ENCODE measurements at places on chromosomes 7 and 10.

DNA sequence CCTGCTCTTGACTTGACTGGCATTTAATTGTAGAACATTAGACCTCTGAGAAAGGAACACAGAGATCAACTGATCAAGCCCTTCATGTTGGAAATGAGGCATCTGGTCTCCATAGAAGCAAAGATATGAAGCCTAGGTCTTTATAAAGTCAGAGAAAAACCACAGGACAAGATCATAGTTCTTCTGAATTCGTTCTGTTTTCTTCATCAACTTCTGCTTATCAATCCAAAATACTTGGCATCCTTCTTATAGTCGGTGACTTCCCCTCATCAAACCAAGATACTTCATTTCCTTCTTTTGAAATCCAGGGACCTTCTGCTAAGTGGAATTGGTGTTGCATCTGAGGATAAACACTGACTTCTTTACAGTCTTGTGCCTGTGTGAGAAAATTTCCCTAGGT, 77.1 kb upstream of the PRKCQ start:
- no peak for DNase-seq

DNA sequence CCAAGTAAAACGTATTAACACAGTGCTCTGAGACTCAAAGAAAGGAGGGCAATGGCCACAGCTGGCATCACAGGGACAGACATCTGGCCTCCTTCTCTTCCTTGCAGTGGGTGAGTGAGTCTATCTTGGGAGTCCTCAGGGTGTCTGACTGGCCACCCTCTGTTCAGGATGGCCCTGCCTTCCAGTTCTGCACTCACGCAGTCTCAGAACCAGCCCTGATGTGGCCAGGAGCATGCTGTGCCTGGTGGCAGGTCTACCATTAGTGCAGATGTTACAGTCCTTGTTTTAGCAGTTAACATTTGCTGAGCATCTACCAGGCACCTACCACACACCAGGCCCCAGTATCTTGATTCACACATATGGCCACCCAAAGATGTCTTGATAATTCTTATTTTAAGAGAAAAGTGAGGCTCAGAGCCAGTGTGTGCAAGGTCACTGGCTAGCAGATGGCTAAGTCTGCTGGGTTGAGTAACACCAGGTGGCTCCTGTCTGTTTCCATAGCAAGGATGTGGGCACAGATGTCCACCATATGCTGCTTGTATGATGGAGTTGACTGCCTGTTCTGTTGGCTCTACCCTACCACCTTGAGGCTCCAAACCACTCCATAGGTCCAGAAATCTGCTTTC, 23.2 kb upstream of the ARHGAP22 start:
- no peak for DNase-seq

- no peak for DNase-seq
Measured at GRCh38 chr10:51066231-51066630, 8.1 kb upstream of the PRKG1 start.

GRCh38 chr10:96685306-96685705, 35.0 kb downstream of the PIK3AP1 start:
- no peak for DNase-seq

DNA sequence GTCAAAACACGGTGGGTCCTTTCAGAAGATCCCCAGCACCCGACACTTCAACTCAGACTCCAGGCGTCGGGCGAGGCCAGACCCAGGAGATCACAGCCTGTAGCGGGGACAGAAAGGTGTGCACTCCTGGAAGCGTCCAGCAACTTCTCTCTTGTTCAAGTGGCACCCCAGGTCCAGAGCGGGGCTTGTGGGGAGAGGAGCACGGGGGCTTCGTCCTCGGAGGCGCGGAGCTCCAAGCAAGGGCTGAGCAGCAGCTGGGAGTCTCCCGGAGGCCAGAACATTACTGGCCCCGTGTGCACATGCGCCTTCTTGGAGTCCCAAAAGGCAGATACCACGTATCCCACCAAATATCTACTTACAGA, 54.9 kb downstream of the ZRANB1 start:
- DNase-seq, result peak; percentile 42

GRCh38 chr7:157033483-157034473, 23.3 kb upstream of the MNX1 start:
- DNase-seq, result peak; percentile 36

- no peak for DNase-seq
Measured at GRCh38 chr7:22074897-22075296, 129.2 kb upstream of the CDCA7L start.

- DNase-seq, result no peak
Measured at GRCh38 chr7:153072806-153073205, 313.3 kb downstream of the ACTR3B start.

- no peak for DNase-seq
Measured at GRCh38 chr7:19437446-19437845, 271.4 kb downstream of the POLR1F start.

GRCh38 chr7:108016841-108017775, 14.1 kb upstream of the LAMB1 start:
- no peak for DNase-seq

DNA sequence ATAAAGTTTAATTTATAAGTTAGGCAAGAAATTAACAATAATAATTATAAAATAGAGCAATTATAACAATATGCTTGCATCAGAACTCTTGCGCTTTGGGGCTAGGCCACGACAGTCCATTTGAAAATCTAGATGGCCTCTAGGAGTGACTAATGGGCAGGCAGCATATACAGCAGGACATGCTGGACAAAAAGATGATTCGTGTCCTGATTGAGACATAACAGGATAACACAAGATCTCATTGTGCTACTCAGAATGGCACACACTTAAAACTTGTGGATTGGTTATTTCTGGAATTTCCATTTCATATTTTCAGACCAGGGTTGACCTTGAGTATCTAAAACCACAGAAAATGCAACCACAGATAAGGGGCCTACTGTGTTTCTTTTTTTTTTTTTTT, 27.5 kb downstream of the CTNNA3 start:
- no peak for DNase-seq

GRCh38 chr10:5557799-5558771, 33.3 kb downstream of the CALML3 start:
- peak; percentile 69 for DNase-seq

DNA sequence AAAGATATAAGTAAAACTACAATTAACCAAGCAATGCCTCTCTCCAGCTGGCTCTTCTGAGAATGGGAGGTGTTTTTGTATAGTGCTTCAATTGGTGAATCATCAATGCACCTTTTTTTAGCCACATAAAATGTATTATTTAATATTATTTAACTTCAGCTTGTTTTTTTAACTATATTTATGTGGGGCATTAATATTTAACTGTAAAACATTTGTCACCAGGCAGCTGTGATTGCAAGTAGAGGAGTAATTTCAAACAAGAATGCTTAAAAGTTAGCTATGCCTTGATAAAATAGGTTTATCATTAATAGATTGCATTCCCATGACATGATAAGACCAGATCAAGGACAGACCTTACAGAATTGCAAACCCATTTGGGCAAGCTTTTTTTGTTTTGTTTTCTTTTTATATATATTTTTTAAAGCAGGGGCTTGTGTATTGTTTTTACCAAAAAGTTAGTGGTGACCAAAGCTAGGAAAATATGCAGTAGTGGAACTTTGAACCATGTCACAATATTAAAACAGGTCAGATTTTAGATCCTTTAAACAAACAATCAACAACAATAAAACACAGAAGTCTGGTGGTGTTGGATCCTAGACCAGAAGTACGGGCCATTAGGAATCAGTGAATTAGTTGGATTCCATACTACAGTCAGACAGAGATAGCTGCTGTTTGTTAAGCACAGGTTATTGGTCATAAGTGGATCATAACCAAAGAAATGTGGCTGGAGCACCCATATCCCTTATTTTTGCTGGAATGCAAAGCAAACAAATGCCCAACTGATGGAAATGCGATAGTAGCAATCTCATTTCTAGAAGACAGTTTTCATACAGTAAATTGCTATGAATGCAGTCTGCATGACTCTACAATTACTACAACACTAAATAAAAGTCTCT, 2.9 kb downstream of the CAV2 start:
- DNase-seq, result no peak

- no peak for DNase-seq
Measured at GRCh38 chr10:13231190-13231589, 3.0 kb downstream of the UCMA start.

- no peak for DNase-seq
Measured at GRCh38 chr7:142248-142941, 50.0 kb upstream of the FAM20C start.
